ENCODE measurements at places on chromosomes 4 and X. TPM values are rescaled to one million over a fixed set of nuclear protein-coding genes. Genes with fewer than 3 reads are reported as not detected.

Gene CXorf65
- not detected for polyA plus RNA-seq

Gene ERVMER34-1
- polyA plus RNA-seq: 1.0 TPM

Gene MID2
- 4.3 TPM for polyA plus RNA-seq

Gene ESX1
- not detected for polyA plus RNA-seq

Gene IL13RA1
- polyA plus RNA-seq: 38.4 TPM

Gene FAT1
- polyA plus RNA-seq: 48.8 TPM

Gene TLR1
- polyA plus RNA-seq: 5.0 TPM

Gene FAM13A
- polyA plus RNA-seq: 31.3 TPM

Gene RASL11B
- 32.6 TPM for polyA plus RNA-seq

Gene ATP2B3
- polyA plus RNA-seq: not detected

Gene RGN
- polyA plus RNA-seq: 15.6 TPM

Measured in ovary (tissue), 10 donors.